ENCODE measurements at places on chromosomes 3 and 15.

GRCh38 chr15:98524838-98525660 lies 123.3 kb upstream of the IGF1R start:
- no peak for DNase-seq

DNA sequence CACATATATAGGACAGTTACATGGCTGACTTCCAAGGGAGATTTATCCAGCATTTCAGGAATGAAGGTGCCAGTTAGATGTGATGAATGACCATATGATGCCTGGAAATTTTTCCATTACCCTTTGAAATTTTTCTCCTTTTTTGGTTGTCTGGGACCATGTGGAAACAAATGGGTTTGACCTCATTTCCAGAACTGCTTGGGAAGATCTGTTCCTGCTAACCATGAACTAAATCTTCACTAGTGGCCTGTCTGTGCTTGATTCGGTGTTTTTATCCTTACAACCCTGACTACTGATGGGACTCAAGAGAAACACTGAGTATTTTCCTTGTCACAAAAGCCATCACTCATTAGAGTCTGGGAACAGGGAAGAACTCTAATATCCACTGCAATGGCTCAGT lies 409.4 kb downstream of the PDCD6IP start:
- no peak for DNase-seq

- no peak for DNase-seq
These were observed 1.6 kb downstream of the EIF4A2 start for GRCh38 chr3:186784820-186785494.

GRCh38 chr3:29468187-29468586 lies 187.3 kb downstream of the RBMS3 start:
- DNase-seq: no peak

DNA sequence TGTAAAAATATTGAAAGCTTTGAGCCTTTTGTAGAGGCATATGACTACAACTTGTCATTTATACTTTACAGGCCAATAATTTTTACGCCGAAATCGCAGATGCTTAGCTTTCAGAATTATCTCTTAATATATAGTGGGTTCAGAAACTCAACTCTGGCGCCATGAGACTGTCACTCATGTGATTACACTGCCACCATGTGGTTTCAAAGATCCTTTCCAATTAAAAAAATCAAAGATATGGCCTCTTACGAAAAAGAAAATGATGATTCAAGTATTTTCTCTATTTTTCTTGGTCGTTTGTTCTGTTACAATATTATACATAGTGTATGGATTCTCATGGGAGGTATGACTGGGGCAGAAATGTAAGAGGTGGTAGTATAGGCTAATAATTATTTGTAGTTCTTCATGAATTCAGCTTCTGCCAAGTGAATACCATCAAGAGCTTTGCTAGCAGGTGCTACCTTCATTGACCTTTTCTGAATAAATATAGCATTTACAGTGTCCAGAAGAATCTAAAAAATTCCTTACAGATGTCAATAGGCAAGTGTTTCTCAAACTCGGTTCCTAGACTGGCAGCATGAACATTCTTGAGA lies 751.7 kb upstream of the GOLIM4 start:
- no peak for DNase-seq

GRCh38 chr3:122941228-122942206 lies 86.0 kb downstream of the SEMA5B start:
- DNase-seq: no peak

DNA sequence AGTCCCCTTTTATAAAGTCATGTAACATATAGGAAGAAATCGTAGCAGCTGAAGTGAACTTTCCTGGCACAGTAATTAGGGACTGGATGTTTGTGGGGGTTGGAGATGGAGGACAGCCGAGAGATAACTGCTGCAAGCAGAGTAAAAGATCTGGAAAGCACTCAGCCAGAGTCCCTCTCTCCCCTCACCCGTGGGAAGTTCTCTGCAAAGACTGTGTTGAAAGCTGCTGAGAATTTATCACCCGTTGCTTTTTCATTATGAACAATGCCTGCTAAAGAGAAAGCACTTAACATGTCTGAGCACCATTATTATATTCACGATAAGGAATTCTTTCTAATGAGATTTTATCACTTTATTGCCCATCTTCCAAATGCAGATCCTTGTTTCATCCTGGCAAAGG lies 248.8 kb downstream of the SHOX2 start:
- no peak for DNase-seq

Measured in memory B cell (primary cell).